Heart right ventricle (tissue), 16 donors: ENCODE measurements at places on chromosomes 4 and X.

DNA sequence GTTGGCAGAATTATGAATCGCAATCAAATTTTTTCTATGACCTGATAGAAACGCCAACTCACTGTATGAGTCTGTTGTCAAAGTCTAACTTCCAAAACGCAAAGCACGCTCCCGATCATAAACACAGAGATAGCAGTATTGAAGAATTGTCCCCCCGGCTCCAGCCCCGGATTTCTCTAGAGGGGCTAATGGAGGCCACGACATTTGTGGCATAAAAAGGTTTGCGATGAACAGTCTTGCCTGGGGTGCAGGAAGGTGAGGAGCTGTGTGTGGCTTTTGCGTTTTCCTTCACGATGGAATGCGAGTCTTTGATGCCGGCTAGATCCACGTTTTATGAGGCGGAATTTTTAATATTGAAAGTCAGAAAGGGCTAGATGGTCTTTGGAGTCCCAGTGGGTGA lies 183.0 kb downstream of the CRLF2 start:
- no peak for DNase-seq

GRCh38 chr4:89303814-89304388 lies 3.7 kb downstream of the GPRIN3 start:
- DNase-seq, result no peak

GRCh38 chrX:125219852-125220251 lies 99.8 kb upstream of the TEX13C start:
- DNase-seq, result no peak

- no peak for DNase-seq
These were observed 22.8 kb downstream of the DTHD1 start for GRCh38 chr4:36304138-36304681.

DNA sequence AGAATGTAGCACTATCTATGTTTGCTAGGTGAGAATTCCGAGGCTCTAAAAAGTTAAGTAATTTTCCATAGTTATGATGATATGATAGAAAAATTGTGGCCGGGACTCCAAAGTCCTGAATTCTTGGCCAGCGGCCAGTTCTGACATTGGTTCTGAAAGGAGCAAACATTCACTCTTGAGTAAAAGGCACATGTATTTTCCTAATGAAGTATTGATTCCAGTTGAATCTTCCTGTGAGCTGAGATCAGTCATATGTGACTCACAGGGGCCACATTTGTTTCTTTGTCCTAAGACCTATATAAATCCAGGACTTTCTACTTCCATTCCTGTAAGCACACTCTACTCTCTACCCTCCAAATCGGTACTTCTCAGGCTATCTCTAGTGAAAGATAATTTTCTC lies 349.9 kb downstream of the BMPR1B start:
- no peak for DNase-seq

DNA sequence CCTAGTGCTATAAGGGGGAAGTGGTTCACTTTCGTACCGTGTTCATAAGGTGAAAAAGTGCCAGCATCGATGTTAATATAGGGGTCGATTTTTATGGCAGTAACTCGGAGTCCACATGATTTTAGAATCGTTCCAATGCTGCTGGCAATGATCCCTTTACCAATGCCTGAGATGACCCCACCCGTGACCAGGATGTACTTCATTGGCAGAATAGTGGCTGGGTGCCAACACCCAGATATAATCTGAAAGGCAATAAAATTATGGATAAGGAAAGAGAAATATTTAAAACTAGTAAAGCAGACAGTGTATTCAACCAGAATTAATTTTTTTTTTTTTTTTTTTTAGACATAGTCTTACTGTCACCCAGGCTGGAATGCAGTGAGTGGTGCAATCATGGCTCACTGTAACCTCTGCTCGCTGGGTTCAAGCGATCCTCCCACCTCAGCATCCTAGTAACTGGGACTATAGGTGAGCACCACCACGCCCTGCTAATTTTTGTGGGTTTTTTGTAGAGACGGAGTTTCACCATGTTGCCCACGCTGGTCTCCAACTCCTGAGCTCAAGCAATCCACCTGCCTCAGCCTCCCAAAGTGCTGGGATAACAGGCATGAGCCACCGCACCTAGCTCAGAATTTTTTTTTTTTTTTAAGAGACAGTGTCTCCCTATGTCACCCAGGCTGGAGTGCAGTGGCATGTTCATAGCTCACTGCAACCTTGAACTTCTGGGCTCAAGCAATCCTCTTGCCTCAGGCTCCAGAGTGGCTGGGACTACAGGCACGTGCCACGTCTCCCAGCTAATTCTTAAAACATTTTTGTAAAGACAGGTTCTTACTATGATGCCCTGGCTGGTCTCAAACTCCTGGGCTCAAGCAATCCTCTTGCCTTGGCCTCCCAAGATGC lies 9.5 kb downstream of the CTPS2 start:
- no peak for DNase-seq

DNA sequence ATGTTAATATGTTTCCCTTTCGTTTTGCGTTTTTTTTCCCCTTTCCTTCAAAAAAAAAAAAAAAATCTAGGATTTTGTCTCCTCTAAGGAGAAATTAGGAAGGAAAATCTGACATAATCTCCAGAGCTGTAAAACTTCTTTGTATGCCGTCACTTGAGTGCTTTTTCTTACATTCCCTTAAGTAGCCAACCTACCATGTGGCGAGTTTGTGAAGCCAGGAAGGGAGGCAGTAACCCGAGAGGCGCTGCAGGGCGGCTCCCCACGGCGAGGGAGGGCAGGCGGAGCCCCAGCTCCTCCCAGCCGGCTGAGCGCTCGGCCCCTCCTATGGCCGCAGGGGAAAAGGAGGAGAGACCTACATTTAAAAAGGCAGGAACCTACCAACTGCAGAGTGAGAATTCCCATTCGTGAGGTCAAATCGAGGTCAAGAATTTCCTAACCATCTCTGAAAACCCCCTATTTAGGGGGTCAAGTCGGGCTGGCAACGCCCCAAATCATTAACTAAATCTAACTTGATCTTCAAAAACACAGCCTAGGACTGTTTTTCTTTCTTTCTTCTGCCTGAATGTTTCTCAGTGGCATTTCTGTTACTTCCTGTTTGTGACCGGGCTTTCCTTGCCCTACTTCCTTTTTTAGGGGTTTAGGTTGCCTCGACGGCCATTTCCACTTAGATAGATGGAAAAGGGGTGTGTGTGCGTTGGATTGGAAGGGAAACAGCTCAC lies 345.1 kb upstream of the KLF3 start:
- DNase-seq, result peak; percentile 90

DNA sequence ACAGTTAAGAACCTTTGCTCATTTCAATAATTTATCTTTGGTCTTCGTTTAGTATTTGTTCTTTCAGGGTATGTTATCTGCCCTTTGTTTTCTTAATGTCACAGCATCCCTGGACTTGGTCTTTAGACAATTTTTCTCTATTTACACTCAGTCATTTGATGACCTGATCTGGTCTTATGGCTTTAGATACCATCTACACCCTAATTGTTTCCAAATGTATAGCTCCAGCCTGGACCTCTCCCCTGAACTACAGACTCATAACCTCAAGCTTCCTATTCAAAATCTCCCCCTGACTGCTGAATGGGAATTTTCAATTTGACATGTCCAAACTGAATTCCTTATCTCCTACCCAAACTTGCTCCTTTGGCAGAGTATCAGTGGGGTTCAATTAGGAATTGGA lies 3.7 kb upstream of the SUPT20HL2 start:
- DNase-seq, result no peak

- no peak for DNase-seq
These were observed 41.0 kb downstream of the GAB1 start for GRCh38 chr4:143377611-143378099.

DNA sequence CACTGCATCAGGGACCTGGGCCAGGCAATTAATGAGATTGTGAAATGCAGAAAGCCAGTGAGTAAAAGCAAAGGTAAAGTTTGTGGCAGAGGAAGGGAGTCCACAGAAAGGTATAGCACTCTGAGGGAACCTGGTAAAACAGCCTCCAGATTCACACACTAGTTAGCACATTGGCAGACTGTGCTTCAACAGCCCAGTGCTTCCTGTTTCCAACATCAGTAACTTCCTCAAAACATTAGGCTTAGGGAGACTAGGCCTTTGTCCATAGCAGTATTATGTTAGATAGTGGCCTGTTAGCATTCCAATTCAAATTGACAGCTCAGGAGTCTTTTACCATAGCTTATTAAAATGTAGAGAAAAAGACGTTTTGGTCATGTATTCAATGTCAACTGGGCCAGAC lies 582.6 kb upstream of the ACTRT1 start:
- no peak for DNase-seq

DNA sequence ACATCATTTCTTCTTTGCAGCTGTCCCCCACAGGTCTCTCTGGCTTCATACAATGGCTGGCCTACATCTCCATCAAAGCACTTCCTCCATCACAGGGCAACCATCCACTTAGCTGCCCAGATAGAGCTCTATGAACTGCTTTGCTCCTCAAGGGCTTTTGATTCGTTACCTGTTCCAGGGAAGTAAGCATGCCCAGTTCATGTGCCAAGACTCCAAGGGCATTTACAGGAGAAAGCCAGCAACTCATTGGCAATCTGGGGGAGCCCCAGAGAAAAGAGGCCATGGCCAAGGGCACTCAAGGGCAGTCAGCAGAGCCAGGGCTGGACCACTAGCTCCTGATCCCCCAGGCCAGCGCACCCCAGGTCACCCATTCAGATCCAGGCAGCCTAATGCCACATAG lies 24.5 kb upstream of the ZNF185 start:
- DNase-seq, result no peak

GRCh38 chrX:68431836-68432235 lies 1.5 kb downstream of the OPHN1 start:
- DNase-seq, result no peak

- DNase-seq, result no peak
These were observed 107.6 kb downstream of the CDS1 start for GRCh38 chr4:84690481-84690880.

GRCh38 chrX:111349934-111350333 lies 62.1 kb downstream of the DCX start:
- no peak for DNase-seq

- no peak for DNase-seq
These were observed 285.3 kb upstream of the RASGEF1B start for GRCh38 chr4:81756973-81757372.

- no peak for DNase-seq
These were observed 103.2 kb downstream of the ANXA3 start for GRCh38 chr4:78654807-78655206.

GRCh38 chr4:137521053-137521452 lies 11.2 kb downstream of the PCDH18 start:
- no peak for DNase-seq

- no peak for DNase-seq
These were observed 296.2 kb downstream of the PDHA2 start for GRCh38 chr4:96136056-96136455.

DNA sequence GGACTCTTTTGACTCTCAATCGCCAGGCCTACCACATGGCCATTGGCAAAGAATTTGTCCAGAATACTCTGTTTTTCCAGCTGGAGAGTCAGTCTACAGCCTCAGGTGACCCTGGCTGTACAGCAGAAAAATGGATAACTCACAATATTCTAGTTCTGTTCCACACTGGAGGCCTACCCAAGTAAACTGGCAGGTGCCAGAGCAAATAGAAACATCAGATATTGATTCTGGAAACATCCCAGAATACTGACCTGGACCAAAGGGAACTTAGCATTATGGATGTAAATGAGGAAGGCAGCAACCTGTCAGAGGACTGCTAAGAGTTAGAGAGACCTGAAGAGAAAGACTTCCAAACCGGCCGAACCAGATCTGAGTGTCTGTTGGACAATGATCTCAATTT lies 147.9 kb upstream of the SMAD1 start:
- DNase-seq, result no peak

- DNase-seq, result peak; percentile 90
These were observed 1.6 kb downstream of the PRICKLE3 start for GRCh38 chrX:49184294-49185281.

- no peak for DNase-seq
These were observed 23.7 kb downstream of the RWDD4 start for GRCh38 chr4:183635321-183635720.

DNA sequence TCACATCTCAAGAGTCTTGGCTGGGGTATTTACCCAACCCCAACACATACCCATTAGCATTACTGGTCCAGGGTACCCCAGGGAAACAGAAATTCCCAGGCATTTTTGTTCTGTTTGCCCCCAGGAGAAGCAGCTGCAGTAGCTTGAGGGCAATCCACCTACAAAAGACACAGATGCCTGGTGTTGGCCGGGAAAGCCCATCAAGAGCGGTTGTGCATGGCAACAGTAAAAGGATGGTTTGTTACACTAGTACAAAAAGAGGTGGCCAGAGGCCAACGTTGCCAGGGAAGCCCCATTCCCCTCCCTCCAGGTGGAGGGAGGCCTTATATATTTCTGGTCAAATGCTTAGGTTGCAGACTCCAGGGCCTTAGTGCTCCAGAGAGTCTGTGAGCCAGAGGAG lies 637.8 kb downstream of the BCOR start:
- no peak for DNase-seq

GRCh38 chr4:8079031-8079885 lies 79.4 kb downstream of the ABLIM2 start:
- DNase-seq, result no peak

- no peak for DNase-seq
These were observed 434.8 kb downstream of the MAPK10 start for GRCh38 chr4:85925071-85925470.

DNA sequence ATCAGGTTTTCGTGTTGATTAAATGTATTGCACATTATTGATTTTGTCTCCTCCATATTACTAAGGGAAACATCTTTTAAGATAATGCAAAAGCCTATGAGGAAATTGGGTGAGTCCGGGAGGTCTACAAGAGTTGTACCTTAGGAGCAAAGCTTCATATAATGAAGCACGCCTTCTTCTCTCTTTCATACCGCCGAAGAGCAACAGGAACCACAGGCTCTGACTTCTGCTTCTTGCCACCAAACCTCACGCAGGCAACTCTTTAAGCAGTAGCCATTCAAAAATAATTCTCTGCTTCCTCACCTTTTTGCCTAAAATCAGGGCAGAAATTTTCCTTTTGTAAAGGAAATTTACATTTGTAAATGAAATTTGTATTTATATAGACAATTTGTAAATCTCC lies 139.6 kb downstream of the SPRY1 start:
- no peak for DNase-seq

DNA sequence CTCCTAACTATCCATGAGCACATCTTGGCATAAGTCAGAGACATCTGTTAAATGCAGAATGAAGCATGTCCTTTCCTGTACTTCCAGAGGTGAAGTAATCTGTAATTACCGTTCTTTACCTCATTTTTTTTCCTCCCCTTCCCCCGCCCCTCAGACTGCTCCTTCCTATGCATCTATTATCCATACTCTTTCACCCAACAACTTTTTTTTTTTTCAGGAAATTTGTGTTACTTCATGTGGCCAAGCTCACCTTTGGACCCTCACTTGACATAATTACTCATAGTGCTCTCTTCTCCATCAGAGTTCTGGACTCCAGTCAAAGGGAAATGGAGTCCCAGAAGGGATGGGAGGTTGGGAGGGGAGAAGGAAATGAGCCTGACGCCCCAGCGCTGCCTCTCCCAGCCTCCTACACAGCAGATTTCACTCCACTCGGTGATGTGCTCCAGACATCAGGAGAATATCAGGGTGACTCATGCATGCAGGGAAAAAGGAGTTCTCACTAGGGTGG lies 568.8 kb downstream of the STIM2 start:
- peak; percentile 33 for DNase-seq

GRCh38 chr4:159160242-159160641 lies 57.4 kb downstream of the RAPGEF2 start:
- no peak for DNase-seq
